GM12878 (cell line): ENCODE measurements at places on chromosomes 6 and 20.

GRCh38 chr20:50320901-50321796 lies 130.5 kb downstream of the CEBPB start:
- no peak overlapping the region for H3K27ac ChIP-seq
- no peak overlapping the region for H3K4me3 ChIP-seq

DNA sequence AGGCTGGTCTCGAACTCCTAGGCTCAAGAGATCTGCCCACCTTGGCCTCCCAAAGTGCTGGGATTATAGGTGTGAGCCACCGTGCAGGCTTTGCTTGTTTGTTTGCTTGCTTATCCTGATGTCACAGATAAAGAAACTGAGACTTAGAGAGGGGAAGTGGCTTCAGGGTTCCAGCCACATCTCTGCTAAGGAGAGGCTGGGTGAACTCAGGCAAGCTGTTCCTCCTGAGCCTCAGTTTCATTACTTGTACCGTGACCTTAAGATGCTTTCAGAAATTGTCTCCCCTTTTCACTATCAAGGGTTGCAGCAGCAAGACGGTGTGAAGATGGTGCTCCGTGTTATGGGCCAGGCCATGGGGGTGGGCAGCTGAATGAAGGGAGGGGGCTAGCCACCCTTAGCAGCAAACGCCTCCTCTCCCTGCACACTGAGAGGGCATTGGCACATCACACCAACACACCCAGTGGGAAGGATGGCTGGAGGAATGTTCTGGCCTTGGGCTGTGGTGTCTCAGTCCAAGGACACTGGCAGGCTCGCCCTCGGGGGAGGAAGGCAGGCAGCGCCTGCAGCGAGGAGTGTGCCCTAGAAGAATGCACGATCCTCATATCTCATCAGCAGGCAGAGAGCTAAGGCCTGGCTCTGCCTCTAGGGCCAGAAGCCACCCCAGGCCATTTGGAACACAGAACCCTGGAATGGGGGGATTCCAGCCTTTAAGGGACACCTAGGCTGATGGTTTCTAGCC lies 48.2 kb upstream of the TLDC2 start:
- peak overlapping the region; percentile 75 for H3K27ac ChIP-seq
- peaks cover 13% of the 10 kb centered on the region for H3K4me1 ChIP-seq
- peaks cover 3% of the 10 kb centered on the region; the same call in 1 of the 2 replicates for H3K36me3 ChIP-seq
- H3K27me3 ChIP-seq, result no peaks in the 10 kb centered on the region
- peak; percentile 74 for DNase-seq

DNA sequence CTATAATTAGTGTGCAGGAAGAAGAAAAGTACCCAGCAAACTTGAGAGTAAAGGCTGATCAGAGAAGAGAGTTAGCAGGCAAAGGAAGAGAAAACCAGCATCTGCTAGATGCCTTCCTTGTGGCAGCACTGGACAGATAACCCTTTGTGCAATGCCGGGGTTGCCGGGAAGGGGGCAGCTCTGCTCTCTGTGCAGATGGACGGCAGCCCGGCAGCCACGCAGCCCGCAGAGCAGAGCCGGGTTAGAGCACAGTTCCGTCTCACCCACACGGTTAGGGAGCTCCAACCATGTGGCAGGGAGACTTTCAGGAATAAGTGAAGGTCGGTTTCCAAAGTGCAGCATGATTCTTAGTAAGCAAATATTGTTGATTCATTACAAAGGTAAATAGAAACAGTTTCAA lies 80.0 kb upstream of the RPS6KA2 start:
- H3K4me1 ChIP-seq, result no peaks in the 10 kb centered on the region; the same call in 1 of the 2 replicates
- no peak overlapping the region for H3K4me3 ChIP-seq
- H3K36me3 ChIP-seq, result no peaks in the 10 kb centered on the region
- no peak for DNase-seq
- H3K27me3 ChIP-seq, result no peaks in the 10 kb centered on the region
- H3K27ac ChIP-seq, result no peak overlapping the region

DNA sequence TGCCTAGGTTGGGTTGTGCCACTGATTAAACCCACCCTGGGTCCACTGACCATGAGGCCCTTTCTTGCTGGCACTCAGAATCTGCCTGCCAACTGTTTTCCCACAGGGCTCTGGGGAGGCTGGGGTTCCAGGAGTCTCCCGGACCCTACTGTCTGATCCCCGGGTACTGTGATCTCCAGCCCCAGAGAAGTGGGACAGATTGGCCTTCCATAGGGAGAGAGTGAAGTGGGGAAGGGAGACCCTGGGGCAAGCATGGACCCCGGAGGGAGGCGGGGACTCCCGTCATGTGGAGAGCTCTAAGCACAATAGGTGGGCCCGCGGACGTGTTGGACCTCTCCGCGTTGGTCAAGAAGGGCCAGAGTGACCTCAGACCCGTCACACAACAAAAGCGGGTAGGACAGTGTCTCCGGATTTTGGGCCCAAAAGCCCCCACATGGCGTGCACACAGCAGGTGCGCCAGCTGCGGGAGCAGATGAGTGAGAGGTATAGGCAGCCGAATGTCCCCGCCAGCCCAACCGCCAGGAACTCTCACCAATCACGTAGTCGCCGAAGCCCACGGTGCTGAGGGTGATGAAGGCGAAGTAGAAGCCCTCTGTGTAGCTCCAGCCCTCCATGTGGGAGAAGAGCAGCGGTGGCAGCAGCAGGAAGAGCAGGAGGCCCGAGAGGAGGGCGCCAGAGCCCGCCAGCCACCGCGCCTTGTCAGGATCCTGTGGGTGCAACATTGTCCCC lies 10.6 kb downstream of the KCNK17 start:
- no peak overlapping the region for H3K27ac ChIP-seq
- H3K27me3 ChIP-seq, result no peaks in the 10 kb centered on the region

DNA sequence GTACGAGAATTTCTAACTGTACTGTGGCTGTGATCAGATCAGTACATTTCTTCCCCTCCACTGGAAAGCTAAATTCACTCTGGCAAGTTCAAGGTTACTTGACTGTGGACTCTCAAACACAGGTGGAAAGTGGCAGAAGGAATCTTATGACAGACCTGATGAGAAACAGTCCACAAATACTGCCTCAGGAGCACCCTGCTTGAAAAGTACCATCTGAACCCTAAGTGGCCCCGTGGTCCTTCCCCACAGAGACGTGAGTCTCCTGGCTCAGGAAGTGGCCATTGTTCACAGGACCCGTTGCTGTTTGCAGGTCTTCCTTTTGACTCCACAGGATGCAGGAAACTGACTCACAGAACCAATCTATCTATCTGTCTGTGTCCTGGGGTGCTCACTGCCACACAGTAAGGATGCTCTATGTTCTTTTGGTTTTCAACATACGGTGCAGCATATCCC lies 47.5 kb upstream of the NHSL1 start:
- H3K36me3 ChIP-seq, result no peaks in the 10 kb centered on the region
- no peak overlapping the region for H3K4me3 ChIP-seq
- no peak overlapping the region for H3K27ac ChIP-seq
- no peak for DNase-seq
